HAP-1 (cell line): ENCODE measurements at places on chromosomes 11 and 22.

DNA sequence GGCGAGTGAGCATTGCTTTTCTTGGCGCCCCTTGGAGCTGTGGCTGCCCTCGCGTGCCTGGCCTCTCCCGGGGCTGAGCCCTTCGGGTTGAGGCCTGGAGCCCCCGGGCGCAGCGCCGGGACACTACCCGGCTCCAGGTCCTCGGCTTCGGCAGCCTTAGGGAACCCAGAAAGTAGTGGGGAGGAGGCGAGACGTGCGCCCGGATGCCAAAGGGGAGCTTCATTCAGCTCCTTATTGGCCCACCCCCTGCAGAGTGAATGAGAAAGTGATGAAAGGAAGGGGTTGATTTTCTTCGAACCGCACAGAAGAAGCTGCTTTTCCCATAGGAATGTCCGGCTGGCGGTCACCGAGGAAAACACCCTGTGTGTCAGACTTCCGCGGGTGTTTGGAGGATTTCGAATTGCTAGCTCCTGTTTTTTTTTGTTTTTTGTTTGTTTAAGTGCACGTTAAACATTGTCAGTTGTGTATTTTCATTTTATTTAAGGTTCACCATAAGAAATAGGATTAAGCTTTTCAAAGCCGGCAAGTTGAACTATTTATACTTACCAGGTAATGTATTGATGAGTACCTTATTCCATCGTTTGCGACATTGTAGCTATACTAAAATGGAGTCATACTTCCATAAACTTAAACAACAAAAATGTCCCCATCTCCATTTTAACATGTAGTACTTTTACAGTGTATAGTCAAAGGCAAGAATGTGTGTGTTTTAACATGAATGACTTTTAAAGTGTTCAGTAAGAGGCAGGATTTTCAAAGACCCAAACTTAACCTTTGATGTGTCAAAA, 841 bp upstream of the EIF4G2 start:
- peak; percentile 70 for DNase-seq

DNA sequence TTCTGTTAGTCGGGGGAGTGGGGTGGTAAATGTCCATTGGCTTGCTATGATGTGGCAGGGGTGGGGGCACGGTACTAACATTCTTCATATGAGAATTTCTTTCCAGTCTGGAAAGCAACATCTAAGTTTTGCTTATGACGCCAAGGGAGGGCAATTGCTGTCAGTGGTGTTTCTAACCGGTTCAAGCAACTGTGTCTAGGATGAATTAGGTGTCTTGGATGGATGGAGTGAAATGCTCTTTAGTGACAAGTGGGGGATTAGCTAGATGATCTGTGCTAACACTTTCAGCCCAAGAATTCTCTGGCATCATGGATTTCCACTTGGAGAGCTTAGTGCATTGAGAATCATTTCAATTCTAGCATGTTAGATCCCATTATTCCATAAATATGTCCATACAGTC, 262.6 kb upstream of the SORL1-AS1 start:
- no peak for DNase-seq

DNA sequence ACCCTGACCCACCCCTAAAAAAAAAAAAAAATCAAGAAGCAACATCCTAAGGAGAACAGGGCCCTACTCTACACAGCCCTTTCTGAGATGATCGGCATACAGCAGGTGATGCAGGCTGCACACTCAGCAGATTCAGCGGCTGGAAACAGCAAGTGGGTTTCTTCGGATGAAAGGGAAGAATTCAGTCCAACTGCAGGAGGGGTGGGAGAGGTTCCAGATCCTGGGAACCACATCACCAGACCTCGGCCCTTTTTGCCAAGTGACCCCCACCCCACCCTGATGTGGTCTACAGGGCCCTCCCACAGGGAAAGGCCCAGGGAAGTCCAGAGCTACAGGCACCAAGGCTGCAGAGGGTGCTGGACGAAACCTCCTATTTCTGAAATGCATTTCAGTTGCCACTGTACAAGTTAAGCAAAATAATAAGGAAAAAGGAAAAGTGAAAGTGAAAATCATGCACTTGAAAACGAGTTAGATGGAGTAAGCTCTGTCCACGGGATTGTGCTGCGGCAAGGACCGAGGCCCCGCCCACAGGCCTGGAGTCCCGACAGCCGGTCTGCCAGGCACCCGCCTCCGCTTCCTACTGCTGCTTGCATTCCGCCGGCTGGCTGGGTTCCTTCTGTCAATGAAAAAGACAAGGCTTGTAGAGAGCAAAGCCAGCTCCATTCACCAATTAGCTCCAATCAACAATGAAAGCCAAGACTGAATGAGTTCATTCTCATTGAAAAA, 16.0 kb upstream of the PHLDA2 start:
- DNase-seq = no peak

- no peak for DNase-seq
Observed at GRCh38 chr22:46914916-46915894, 152.8 kb downstream of the TBC1D22A start.

DNA sequence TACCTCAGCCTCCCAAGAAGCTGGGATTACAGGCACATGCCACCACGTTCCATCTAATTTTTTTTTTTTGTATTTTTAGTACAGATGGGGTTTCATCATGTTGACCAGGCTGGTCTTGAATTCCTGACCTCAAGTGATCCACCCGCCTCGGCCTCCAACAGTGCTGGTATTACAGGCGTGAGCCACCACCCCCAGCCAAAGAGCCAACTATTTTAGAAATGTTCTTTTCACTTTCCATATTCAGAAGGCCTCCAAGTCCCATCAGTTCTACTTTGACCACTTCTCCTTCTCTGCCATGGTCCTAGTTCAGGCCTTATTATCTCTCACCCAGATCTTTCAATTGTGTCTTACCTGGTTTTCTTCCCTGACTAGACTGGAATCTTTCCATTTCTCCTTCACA, 48.2 kb downstream of the CCDC83 start:
- DNase-seq = no peak

GRCh38 chr11:67628710-67629385, 889 bp downstream of the NUDT8 start:
- no peak for DNase-seq

DNA sequence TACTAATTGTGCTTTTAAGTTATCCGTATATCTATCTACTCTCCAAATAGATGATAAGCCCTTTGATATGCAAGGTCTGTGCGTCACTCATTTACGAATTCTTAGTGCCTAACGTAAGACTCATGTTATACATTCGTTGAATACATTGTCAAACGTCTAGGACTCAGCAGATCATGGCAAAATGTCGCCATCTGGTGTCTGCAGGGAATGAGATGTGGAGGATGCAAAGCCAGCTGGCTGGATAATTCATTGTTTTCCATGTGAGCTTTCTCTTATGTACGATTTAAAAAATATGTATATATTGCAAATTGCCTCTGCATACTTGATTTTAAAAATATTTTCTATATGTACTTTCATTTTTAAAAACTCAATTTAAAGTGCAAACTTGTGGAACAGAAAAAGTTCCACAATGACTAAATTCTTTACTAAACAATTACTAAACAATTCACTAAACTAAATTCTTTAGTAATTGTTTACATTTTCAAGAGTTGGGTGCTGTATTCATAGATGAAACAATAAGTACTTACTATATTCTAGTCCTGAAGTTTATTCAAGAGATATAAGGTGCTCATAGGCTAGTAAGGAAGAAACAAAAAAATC, 33.8 kb downstream of the ZNF202 start:
- peak; percentile 61 for DNase-seq

DNA sequence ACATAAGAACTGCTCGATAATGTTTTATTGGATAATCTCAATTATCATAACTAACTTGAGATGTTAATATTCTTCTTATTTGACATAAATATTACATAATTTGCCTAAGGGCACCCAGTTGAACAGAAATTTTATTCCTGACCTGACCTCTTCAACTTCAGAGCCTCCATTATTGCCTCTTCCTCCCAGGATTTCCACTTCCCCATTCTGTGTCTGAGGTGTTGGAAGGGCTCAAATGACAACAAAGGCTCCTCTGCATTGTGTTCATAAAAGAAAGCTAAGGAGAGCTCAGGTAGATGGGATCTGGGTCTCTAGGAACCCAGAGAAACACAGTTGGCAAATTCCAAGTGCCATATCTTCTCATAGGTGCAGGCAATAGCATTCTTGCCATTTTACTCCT, 61.2 kb upstream of the ARHGAP20 start:
- no peak for DNase-seq

- DNase-seq = no peak
Observed at GRCh38 chr11:68878022-68878421, 25.6 kb downstream of the MRPL21 start.

GRCh38 chr22:23457380-23457985, 122.6 kb downstream of the IGLL1 start:
- no peak for DNase-seq

GRCh38 chr11:91261513-91261912, 963.1 kb upstream of the FAT3 start:
- no peak for DNase-seq

GRCh38 chr22:43314611-43315010, 28.6 kb downstream of the SCUBE1 start:
- DNase-seq = no peak

- no peak for DNase-seq
Observed at GRCh38 chr11:70065318-70066135, 12.6 kb upstream of the ANO1 start.

GRCh38 chr11:37712251-37712650, 1114.2 kb upstream of the RAG2 start:
- DNase-seq = peak; percentile 8

GRCh38 chr11:77173494-77173893, 45.4 kb downstream of the MYO7A start:
- no peak for DNase-seq

DNA sequence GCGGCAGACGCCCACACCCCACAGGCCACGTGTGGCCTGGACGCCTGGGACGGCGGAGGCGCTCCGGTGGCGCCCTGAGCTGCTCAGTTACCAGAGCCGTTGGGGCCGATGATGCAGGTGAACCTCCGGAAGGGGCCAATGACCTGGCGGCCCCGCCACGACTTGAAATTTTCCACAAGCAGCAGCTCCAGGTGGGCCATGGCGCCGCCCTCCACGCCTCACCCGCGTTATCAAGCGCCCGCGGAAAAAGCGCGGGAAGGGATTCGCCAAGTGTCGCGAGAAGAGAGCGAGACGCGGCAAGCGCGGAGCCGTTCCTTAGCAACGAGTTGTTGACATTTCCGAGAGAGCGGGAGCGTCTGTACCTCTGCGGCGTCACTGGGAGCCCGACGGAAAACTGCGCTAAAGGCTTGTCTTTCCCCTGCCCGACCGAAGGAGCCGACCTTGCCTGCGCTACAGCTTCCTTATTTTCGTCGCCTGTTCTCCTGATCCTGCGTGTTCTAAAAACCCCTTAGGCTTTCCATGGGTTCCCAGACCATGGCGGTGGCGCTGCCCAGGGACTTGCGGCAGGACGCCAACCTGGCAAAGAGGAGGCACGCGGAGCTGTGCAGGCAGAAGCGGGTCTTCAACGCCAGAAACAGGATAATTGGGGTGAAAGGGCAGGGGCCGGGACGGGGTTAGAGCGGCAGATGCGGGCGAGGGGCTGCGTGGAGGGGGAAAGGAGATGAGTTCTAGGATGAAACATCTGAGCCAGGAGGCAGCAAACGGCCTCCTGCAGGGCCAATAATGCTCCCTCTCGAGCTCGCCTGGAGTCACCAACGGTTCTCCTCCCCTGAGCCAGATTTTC, at the start of the genes RIBC2 and SMC1B:
TSS of gene RIBC2 (plus strand) at position 326 of the 844 bp plus-strand sequence. CDS start at position 520, 194 bp downstream.
TSS of gene SMC1B (minus strand) at position 232 of the 844 bp plus-strand sequence. CDS start at position 200, 32 bp downstream.
- DNase-seq = no peak
